Pulmonary artery endothelial cell (primary cell): ENCODE measurements at places on chromosomes 16 and 17. TPM values are rescaled to one million over a fixed set of nuclear protein-coding genes. Genes with fewer than 3 reads are reported as not detected.
A peak's percentile ranks its signal among the peaks of the same experiment; 100 is the strongest.

HIGD1B gene
- not detected in 2 replicates for total RNA-seq

DNA sequence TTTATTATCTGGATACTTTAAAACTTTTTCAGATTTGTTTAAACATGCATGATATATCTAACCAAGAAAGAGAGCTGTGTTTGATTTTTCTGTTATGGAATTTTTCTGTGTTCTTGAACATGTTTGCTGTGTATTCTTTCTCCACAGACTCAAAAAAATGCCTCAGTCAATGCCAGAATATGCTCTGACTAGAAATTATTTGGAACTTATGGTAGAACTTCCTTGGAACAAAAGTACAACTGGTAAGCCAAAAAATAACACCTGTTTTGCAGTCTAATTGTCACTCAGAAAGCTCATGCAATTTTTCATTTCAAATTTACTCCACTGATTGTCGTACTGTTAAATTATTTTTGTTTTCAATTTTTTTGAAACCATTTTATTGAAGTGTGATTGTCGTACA is 15.3 kb upstream of the ABCC11 start:
- no peak for DNase-seq

GRCh38 chr16:52597073-52597771 is 50.3 kb upstream of the TOX3 start:
- DNase-seq = no peak

DNA sequence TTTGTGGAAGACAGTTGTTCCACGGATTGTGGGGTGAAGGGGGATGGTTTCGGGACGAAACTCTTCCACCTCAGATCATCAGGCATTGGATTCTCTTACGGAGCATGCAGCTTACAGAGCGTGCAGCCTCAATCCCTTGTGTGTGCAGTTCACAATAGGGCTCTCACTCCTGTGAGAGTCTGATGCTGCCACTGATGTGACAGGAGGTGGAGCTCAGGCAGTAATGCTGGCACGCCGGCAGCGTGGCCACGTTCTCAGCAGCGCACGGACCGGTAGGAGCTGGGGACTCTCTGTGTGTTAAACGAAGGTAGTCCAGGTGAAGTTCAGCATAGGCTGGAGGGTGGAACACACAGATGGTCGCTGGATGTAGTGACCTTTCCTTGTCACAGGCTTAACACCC is 37.8 kb downstream of the SEC14L1 start:
- no peak for DNase-seq

DNA sequence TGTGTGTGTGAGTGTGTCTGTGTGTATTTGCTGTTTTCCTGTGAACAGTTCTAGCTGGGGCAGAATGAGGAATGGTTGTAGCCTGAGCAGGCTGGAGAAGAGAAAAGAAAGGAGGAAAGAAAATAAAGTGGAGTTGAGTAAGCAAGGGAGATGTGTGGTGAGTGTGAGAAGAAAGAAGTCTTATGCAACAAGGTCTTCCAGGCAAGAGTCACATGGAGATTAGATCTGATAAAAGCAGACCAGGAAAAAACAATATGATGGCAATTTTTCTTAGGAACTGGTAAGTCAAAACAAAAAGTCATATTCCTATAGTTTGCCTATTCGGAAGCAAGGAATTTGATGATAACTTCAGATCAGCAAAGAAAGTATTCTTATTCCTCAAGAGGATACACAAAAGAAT is 125.0 kb downstream of the HS3ST3A1 start:
- no peak for DNase-seq

C17orf50 gene
- total RNA-seq = not detected in 2 replicates

DNA sequence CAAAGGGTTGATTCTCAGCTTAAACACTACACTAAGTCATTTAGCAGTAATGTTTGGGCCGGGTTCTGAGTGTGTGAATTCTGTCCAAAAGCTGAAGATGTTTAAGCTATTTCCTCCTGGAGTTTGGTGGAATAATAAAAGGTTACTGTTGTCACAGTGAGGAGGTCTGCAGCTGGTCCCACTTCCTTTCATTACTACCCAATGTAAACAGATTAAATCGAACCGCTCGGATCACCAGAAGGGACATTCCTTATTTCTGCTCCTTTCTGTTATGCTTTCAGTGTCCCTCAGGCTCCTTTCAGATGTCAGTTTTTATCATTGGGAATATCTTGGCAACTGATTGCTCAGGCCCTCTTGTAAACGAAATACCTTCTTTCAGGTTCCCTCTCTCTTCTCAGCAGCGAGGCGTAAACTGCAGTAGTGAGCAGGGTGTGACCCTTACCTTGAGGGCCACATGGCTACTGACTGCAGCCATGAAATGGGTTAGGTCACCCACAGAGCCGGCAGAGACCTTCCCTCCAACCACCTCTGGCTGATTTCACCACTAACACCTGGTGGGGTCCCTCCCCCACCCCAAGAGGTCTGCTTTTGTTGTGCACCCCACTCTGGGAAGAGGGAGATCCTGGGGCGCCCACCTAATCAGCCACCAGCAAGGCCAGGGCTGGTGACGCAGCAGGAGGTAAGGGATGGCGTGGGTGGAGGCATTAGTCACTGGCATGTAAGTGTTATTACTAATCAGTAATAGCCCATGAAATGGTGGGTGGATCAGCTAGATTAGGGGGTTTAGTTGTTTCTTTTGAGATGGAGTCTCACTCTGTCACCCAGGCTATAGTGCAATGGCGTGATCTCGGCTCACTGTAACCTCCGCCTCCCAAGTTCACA is 117.6 kb downstream of the VPS53 start:
- no peak for DNase-seq

DNA sequence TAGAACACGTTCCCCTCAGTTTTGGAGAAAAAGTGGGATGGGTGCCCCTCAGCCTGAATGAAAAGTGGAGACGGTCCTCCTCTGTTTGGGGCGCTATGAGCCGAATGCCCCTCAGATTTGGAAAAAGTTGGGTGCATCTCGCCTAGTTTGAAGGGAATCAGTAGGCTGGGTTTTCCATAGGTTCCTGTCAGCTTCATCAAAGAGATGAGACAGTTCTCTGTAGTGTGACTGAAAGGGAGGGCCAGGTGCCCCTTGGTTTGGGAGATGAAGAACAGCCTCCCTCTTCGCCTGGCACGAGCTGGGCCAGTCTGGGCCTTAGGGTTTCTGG is 742 bp upstream of the SLC9A5 start:
- no peak for DNase-seq

- peak; percentile 91 for DNase-seq
Measured at GRCh38 chr17:15651583-15652110, 32.1 kb upstream of the FBXW10B start.

- no peak for DNase-seq
Measured at GRCh38 chr16:52964290-52964689, 88.4 kb downstream of the CHD9NB start.

DNA sequence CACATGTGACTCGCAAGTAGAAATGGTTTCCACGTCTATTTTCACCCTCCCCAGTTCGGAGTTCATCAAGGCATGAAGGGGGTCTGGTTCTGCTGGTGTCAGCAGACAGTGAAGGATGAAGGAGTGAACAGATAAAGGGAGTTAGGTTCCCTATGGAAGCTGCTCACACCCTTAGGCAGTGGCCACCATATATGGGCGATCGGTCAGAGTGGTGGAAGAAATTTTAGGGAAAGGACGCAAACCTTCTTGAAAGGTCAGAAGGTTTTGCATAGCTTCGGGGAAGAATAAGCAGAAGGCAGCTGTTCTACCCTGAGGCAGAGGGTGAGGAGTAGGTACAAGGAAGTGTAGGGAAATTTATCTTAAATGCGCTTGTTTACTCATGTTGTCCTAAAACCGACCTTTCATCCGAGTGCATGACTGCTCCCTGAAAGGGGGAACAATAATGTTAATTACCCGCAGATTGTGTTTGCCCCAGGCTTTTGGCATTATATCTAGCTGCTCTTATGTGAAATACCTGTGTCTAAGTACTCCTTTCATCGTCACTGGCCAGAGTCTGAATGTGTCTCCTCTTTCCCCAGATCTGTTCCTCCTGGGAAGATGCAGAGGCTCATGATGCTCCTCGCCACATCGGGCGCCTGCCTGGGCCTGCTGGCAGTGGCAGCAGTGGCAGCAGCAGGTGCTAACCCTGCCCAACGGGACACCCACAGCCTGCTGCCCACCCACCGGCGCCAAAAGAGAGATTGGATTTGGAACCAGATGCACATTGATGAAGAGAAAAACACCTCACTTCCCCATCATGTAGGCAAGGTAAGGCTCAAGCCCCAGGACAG is 12.5 kb downstream of the CDH5 start:
- no peak for DNase-seq

- no peak for DNase-seq
Measured at GRCh38 chr17:67038861-67039365, 5.4 kb upstream of the CACNG1 start.

DNA sequence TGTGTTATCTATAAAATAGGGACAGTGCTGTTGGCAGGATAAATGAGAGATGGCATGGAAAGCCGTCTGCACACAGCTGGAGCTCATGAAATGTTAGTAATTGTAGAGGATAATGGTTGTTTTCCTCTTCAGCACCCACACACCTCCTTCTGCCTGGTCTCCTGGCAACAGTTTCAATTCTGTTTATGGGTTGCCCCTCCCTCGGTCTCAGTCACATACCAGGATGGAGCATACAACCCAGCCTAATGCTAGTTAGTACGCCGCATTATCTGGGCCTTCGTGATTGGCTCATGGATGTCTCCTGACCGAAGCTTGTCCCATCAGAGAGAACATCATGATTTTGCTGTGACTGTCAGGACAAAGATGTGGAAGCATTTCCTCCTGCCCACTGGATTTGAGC is 126.2 kb upstream of the WSCD1 start:
- no peak for DNase-seq

- DNase-seq = no peak
Measured at GRCh38 chr17:29587591-29587990, 1.9 kb downstream of the GIT1 start.

DNA sequence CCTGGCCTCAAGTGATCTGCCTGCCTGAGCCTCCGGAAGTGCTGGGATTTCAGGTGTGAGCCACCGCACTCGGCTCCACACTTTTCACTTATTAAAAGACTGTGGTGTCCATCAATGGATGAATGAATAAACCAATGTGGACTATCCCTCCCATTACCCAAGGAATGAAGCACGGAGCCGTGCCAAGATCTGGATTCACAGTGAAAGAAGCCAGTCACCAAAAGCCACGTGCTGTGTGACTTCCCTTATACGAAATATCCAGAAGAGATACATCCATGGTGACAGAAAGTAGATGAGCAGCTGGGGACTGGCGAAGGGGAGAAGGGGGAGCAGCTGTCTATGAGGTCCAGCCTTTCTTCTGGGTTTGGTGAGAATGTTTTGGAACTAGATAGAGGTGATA is 48.2 kb upstream of the STH start:
- DNase-seq = no peak

- DNase-seq = no peak
Measured at GRCh38 chr17:14196377-14196997, 40.2 kb downstream of the CDRT15 start.

- no peak for DNase-seq
Measured at GRCh38 chr16:85897382-85897781, 1.6 kb upstream of the IRF8 start.

DNA sequence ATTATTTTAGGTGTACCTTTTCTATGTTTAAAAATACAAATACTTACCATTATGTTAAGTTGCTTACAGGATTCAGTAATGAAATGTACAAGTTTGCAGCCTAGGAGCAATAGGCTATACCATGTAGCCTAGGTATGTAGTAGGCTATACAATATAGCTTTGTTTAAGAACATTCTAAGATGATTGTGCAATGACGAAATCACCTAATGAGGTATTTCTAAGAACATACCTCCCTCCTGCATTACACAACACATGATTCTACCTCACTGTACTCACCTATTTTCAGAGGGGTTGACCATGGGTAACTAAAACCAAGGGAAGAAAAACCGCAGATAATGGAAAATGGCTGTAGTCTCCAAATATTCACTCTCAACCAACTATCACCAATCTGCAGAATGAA is 35.3 kb upstream of the TBC1D3K start:
- DNase-seq = no peak

GRCh38 chr16:70380248-70380918 is 33.7 kb downstream of the DDX19A start:
- no peak for DNase-seq

GRCh38 chr16:78976212-78976611 is 624.3 kb downstream of the MAF start:
- no peak for DNase-seq
